ENCODE measurements at places on chromosomes 3 and 15. TPM values are rescaled to one million over a fixed set of nuclear protein-coding genes. Genes with fewer than 3 reads are reported as not detected.

RBM15B gene
- 1.2 TPM for polyA plus RNA-seq

COL7A1 gene
- polyA plus RNA-seq, result 3.4 TPM

ARHGEF26 gene
- polyA plus RNA-seq, result 6.3 TPM

NEK11 gene
- 20.7 TPM for polyA plus RNA-seq

IL12A gene
- polyA plus RNA-seq, result not detected

SLC12A8 gene
- 3.0 TPM for polyA plus RNA-seq

DUOX2 gene
- not detected for polyA plus RNA-seq

COMMD4 gene
- polyA plus RNA-seq, result 19.0 TPM

GNAT1 gene
- polyA plus RNA-seq, result not detected

TGM5 gene
- polyA plus RNA-seq, result 0.24 TPM

METTL6 gene
- polyA plus RNA-seq, result 43.4 TPM

CTXN2 gene
- 3.8 TPM for polyA plus RNA-seq

TYRO3 gene
- polyA plus RNA-seq, result 2.9 TPM

CILP gene
- not detected for polyA plus RNA-seq

TLR9 gene
- not detected for polyA plus RNA-seq

SLITRK3 gene
- polyA plus RNA-seq, result 2.3 TPM

LRRC34 gene
- 21.0 TPM for polyA plus RNA-seq

NAALADL2 gene
- polyA plus RNA-seq, result 5.1 TPM

NME9 gene
- polyA plus RNA-seq, result 6.2 TPM

IGSF10 gene
- not detected for polyA plus RNA-seq

MNS1 gene
- polyA plus RNA-seq, result 9.7 TPM

SNTN gene
- 3.5 TPM for polyA plus RNA-seq

SLC28A1 gene
- not detected for polyA plus RNA-seq

DOCK3 gene
- polyA plus RNA-seq, result 8.6 TPM

NDUFAF3 gene
- 201 TPM for polyA plus RNA-seq

CLDN1 gene
- polyA plus RNA-seq, result not detected

P4HTM gene
- 105 TPM for polyA plus RNA-seq

SLC15A2 gene
- 4.4 TPM for polyA plus RNA-seq

FHIT gene
- 14.7 TPM for polyA plus RNA-seq

GOLGA6A gene
- polyA plus RNA-seq, result not detected

GOLGA8T gene
- not detected for polyA plus RNA-seq

TMEM207 gene
- not detected for polyA plus RNA-seq

NUP210 gene
- 0.90 TPM for polyA plus RNA-seq

KCNMB3 gene
- polyA plus RNA-seq, result 24.6 TPM

ZNF654 gene
- 16.2 TPM for polyA plus RNA-seq

MOBP gene
- polyA plus RNA-seq, result 2.7 TPM

CAMKV gene
- 0.11 TPM for polyA plus RNA-seq

TGM4 gene
- polyA plus RNA-seq, result not detected

KAT2B gene
- 78.8 TPM for polyA plus RNA-seq

KLHL40 gene
- polyA plus RNA-seq, result not detected

KBTBD13 gene
- polyA plus RNA-seq, result not detected

FGD5 gene
- polyA plus RNA-seq, result 0.09 TPM

C2CD4B gene
- polyA plus RNA-seq, result 0.29 TPM

TRH gene
- polyA plus RNA-seq, result not detected

LSAMP gene
- 12.8 TPM for polyA plus RNA-seq

SAMD7 gene
- not detected for polyA plus RNA-seq

CPOX gene
- polyA plus RNA-seq, result 11.1 TPM

LRIG1 gene
- polyA plus RNA-seq, result 16.7 TPM

ROPN1 gene
- 2.9 TPM for polyA plus RNA-seq

ALDH1L1 gene
- 4.2 TPM for polyA plus RNA-seq

ARPIN gene
- 4.3 TPM for polyA plus RNA-seq

All from Purkinje cell (primary cell).